ENCODE measurements at places on chromosomes 7 and 10. TPM values are rescaled to one million over a fixed set of nuclear protein-coding genes. Genes with fewer than 3 reads are reported as not detected.

DNA sequence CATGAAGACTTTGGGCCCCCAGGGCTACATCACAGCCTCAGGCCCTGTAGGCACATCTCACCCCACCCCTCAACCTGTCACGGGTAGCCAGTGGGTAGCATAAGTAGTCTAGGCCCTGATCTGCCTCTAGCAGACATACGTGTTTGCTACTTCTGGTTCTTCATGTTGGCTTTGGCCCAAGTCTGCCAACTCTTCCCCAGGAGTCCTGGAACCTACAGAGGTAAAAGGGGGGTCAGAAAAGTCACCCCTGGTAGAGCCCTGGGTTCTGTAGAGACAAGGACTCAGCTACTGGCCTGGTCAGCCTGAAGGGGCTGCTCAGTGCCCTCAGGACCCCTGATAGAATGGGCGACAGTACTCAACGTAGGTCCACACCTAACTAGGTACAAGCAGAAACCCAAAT lies 67.5 kb upstream of the UNC5B start:
- H3K27me3 ChIP-seq: peaks cover 29% of the 10 kb centered on the region
- no peak overlapping the region for H3K27ac ChIP-seq
- H3K36me3 ChIP-seq: no peaks in the 10 kb centered on the region
- no peak overlapping the region for H3K4me3 ChIP-seq
- H3K4me1 ChIP-seq: no peaks in the 10 kb centered on the region

GRCh38 chr7:19754521-19755116 lies 18.8 kb downstream of the TMEM196 start:
- no peak overlapping the region for H3K4me3 ChIP-seq
- no peaks in the 10 kb centered on the region for H3K36me3 ChIP-seq
- H3K27ac ChIP-seq: no peak overlapping the region
- no peaks in the 10 kb centered on the region for H3K4me1 ChIP-seq

- no peak for DNase-seq
- H3K4me1 ChIP-seq: no peaks in the 10 kb centered on the region
- H3K27me3 ChIP-seq: no peaks in the 10 kb centered on the region
Measured at GRCh38 chr7:124085179-124085578, 52.3 kb upstream of the TMEM229A start.

DNA sequence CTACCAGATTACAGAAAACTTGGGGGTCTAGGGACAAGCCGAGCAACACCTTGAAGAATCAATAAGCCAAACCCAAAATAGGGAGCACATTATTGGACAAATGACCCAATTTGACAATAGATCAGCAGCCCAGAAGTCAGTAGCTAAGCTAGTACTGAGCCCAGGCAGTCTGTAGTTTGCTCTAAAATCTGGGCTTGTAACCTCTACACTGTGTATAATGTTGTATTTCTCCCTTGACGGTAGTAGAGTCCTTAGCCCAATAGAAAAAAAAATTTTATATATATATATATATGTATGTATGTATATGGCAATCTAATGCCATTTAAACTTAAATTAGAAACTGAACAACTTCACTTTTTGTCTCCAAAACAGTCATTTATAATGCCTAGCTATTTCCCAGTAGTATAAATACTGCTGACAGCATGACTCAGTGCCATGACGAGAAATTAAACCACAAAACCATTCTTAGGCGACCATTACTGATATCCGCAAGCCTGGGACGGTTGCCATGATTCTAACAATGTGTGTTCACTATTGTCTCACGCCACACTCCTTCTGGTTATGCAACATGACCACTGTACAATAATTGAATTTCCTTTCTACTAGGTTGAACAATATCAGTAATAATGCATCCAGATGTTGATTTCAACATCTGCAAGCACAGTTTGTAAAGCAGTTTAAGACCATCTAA lies 110.5 kb downstream of the IPMK start:
- H3K27ac ChIP-seq: no peak overlapping the region
- H3K4me1 ChIP-seq: peaks cover 13% of the 10 kb centered on the region
- H3K27me3 ChIP-seq: peaks cover 11% of the 10 kb centered on the region
- peak; percentile 98 for DNase-seq
- no peaks in the 10 kb centered on the region for H3K36me3 ChIP-seq
- H3K4me3 ChIP-seq: no peak overlapping the region

DNA sequence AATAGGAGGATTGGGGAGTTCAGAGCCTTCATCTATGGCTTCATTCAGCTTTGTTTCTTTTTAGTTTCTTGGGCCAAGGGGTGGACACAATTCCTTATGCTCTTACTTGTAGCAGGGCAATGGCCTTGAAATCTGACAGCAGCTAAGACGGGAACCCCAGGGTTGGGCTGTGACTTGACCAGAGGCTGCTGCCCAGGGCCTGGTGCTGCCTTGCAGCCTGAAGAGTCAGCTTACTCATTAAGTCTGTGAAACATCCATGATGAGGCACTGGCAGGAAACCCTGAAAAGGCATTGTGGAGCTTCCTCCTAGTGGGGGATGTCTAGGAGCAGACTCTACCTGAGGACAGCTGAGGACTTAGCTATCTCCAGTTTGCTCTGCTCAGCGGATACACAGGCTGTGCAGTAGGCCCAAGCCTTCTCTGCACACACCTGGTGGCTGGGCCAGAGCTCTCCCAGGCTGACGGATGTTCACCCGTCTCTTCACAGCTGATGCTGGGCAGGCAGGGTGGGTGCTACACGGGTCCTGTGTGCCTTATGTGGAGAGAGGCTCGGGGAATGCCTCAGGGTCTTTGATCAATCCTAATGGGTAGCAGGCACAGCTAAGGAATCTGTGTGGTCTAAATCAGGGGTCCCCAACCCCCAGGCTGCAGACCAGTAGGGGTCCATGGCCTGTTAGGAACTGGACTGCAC lies 17.8 kb downstream of the CXCL12 start:
- H3K4me3 ChIP-seq: no peak overlapping the region
- H3K4me1 ChIP-seq: no peaks in the 10 kb centered on the region
- H3K36me3 ChIP-seq: no peaks in the 10 kb centered on the region
- DNase-seq: peak; percentile 12
- H3K27me3 ChIP-seq: no peaks in the 10 kb centered on the region

- H3K27ac ChIP-seq: peak overlapping the region; percentile 57
- no peaks in the 10 kb centered on the region for H3K36me3 ChIP-seq
- H3K27me3 ChIP-seq: no peaks in the 10 kb centered on the region
- peak; percentile 92 for DNase-seq
- no peak overlapping the region for H3K4me3 ChIP-seq
Measured at GRCh38 chr7:82049891-82050533, 280.2 kb upstream of the HGF start.

FAM237B gene
- total RNA-seq: not detected

DPYSL4 gene
- total RNA-seq: 26.1 TPM

LIPK gene
- total RNA-seq: not detected

TMEM225B gene
- 0.43 TPM for total RNA-seq
